ENCODE measurements at places on chromosomes 7 and 10.

GRCh38 chr10:35391153-35391953, 55.0 kb downstream of the CCNY start:
- no peak for DNase-seq

- no peak for DNase-seq
Observed at GRCh38 chr7:137804836-137805235, 41.9 kb downstream of the DGKI start.

GRCh38 chr10:63273577-63273976, 140.4 kb downstream of the NRBF2 start:
- DNase-seq, result no peak

- no peak for DNase-seq
Observed at GRCh38 chr7:141014125-141014523, 628 bp downstream of the MRPS33 start.

GRCh38 chr7:40072268-40072667, 62.2 kb downstream of the MPLKIP start:
- peak; percentile 4 for DNase-seq

DNA sequence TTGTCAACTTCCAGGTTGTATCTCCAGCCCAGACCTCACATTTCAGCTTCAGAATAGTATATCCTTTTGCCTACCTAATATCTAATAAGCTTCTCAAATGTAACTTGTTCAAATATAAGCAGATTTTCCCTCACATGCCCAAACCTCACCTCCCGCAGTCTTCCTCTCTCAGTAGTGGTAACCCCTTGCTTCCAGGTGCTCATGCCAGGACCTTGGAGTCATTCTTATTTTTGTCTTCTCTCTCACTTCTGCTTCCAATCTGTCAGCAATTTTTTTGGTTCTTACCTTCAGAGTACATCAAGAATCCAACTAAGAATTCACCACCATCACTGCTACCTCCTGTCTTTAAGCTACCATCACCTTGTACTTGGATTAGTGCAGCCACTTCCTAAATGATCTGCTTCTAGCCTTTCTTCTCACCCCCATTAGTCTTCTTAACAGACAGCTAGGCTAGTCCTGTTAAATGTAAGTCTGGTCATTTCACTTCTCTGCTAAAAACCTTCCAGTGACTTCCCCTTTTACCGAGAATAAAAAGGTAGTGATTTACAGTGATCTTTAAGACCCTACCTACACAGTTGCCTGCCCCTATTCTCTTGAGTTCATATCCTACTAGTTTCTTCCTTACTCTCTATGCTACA, 14.0 kb downstream of the ANKIB1 start:
- DNase-seq, result no peak

GRCh38 chr10:18179891-18180290, 39.7 kb downstream of the CACNB2 start:
- DNase-seq, result no peak

- no peak for DNase-seq
Observed at GRCh38 chr10:14327527-14327926, 3.2 kb downstream of the FRMD4A start.

DNA sequence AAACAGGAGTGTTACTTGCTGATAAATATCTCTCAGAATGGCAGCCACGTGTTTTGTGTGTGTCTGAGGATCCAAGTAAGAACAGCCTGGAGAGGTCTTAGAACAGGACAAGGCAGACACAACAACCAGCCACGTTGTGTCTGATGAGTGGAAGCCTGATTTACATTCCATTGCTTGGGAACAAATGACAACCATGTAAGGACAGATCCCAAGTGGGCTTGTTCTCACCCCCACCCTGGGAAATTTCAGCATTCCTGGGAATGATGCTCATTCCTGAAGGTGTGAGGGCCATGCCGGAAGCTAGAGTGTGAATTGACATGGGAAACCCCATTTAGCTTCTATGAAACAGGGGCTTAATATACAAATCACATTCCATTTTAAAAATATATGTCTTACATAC, 35.9 kb downstream of the IL6 start:
- DNase-seq, result no peak

DNA sequence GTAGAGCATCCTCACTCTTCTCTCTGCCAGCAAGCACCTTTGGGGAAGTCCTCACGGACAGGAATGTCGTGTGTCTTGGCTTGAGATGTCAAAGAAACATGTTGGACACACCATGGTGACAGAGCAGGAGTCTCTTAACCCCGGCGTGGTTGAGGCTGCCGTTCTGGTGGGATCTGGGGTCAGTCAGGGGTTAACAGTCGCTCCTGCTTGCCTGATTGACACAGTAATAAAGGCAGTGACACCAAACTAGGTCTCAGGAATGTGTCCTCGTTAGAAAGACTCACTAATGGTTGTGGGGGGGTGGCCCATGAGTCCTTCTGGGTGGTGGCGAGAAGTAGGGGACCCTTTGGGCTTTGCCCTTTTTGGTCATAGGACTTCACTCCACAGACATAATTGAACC, 69.0 kb downstream of the TCF7L2 start:
- DNase-seq, result no peak

- no peak for DNase-seq
Observed at GRCh38 chr10:76172020-76172419, 740.6 kb downstream of the LRMDA start.

- no peak for DNase-seq
Observed at GRCh38 chr10:58920655-58921003, 255.8 kb upstream of the PHYHIPL start.

DNA sequence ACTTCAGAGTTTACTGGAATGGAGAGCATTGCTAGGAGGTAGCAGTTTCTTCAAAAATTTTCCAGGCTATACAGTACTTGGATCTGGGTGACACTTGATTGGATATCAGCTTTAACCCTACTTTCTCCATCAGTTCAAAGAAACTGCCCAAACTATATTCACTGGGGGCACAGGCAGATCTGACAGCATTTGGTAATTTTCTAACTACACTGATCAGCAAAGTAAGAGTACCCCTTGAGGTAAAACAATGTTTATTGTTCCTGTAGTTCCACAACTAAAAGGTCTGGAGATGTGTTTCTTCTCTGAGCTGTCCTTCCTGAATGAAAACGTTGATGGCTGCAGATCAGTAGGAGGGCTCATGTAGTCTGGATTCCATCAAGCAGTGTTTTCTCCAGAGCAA, 104.2 kb downstream of the CABCOCO1 start:
- no peak for DNase-seq

- no peak for DNase-seq
Observed at GRCh38 chr10:119406601-119407253, 135.8 kb downstream of the RGS10 start.

GRCh38 chr10:88901984-88902789, 22.1 kb downstream of the STAMBPL1 start:
- DNase-seq, result no peak

DNA sequence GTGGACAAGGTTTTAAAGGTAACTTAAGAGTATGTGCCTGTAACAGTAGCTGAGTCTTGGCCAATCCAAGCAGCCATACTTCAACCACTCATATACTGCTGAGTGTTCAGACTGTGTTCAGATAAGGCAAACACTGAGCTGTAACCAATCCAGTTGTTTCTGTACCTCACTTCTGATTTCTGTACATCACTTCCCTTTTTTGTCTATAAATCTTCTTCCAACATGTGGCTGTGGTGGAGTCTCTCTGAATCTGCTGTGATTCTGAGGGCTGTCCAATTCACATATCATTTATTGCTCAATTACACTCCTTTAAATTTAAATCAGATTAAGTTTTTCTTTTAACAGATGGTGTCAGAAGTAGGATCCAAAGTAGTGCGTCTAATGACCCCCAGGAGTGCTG, 149.5 kb upstream of the PHF14 start:
- DNase-seq, result no peak

DNA sequence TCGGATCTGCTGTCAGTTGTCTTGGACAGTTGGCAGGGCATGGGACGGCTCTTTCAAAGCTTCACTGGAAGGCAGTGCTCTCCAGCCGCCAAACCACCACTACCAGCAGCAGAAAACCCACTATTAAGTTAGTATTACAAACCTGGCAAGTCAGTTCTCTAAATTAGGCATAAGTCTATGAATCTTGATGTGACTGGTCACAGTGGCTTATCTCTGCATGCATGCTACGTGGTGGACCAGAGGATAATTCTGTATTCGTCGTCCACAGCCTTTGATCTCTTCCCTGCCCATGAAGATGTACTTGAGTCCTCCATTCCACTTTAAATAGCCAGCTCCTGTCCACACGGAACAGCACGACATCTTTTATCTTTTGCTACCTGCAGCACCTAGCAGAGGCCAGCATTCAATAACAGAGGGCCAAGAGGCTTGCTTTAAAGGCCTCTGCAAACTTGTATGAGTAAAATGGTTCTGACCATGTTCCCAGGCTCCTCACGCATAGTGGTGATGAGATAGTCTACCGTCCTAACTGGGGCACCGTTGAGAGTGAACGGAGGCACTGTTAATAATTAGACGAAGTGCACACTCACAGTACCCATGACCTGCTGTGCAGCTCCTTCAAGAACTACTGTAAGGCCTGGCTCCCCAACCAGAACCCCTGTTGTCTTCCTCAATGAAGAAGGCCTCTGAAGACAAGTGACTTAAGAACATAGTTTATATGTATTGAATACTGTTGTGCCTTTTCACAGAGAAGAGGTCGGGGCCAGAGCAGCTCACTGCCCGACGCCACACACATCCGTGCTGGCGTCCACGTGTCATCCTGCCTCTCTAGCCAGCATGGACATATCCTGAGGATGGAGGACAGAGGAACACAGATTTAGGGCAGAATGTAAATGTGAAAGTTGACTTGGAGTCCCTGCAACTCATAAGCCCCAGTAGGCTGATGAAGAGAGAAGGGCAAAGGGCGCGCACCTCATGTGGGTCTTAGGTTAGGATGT, 1.0 kb downstream of the GPR146 start:
- no peak for DNase-seq

DNA sequence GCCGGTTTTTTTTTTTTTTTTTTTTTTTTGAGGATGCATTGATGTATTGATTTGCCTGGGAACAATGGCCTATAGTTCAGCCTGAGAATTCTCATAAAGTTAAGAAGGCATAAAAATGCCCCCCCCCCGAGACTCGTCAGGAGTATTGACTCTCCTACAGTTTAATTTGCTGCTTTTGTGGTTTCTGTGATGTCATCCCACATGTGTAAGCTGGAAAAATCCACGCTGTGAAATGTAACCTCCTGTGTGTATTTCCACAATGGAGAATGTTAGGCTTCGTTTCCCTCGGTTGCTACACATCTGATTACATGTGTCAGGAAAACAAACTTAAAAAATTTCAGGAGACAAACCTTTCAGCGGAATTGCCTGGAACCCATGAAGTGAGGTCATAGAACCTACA, 117.9 kb downstream of the FANK1 start:
- DNase-seq, result no peak

DNA sequence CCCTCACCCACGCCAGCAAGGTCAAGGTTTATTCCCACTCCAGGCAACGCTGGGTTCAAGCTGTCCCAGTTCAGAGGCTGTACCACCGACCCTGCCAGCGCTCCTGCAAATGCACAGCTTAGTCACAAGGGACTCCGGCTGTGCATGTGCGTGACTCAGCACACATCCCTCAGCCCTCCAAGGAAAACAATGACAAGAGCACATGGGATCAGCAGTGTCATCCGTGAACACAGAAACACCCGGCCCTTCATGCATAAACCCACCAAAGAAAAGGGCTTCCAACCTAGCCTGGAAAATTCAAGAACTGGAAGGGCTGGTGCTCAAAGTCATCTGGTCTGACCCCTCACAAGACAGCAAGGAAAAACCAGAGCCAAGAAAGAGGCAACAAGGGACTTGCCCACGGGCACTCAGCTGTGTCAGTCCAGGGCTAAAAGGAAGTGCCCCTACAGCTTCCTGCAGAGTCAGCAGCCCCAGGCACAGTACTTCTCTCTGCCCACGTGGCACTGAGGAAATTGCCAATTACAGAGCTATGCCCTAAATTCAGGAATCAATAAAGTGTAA, 106.1 kb downstream of the KCNMA1 start:
- no peak for DNase-seq

Data from GM12864 (cell line).